ENCODE measurements at places on chromosomes 1 and 21.

DNA sequence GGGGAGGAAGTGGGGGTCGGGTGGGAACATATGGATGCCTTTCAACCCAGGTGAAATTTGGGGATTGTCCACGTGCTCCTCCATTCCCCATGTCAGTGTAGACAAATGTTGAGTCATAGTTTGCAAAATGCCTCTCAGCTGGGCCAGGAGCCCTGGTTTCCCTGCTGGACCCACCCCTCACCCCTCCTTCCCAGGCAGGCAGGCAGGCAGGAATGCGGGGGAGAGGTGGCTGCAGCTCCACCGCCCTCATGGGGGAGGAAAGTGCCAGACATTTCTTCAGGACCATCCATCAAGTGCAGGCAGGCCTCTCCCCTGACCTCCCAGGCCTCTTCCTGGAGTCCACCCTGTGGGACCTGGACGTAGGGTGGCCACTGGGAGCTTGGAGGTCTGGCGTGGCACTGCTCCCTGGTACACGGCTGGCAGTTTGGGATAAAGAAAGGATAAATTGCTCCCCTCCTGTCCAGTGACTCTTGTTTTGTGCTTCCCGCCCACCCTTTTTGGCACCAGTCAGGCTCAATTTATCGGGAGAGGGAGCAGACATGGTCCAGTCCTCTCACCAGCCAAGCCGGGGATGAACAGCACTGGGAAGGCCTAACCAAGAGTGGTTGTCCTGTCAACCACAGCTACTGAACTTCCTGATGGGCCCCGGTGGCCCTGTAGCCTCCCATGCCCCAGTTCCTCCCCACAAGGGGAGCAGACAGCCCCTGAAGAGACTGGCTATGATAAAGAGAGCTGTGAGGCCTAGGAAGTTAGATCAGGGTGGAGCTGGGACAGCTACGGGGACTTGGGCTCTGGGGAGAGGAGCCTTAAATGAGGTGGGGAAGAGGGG is 18.9 kb downstream of the NPR1 start:
- DNase-seq = no peak

DNA sequence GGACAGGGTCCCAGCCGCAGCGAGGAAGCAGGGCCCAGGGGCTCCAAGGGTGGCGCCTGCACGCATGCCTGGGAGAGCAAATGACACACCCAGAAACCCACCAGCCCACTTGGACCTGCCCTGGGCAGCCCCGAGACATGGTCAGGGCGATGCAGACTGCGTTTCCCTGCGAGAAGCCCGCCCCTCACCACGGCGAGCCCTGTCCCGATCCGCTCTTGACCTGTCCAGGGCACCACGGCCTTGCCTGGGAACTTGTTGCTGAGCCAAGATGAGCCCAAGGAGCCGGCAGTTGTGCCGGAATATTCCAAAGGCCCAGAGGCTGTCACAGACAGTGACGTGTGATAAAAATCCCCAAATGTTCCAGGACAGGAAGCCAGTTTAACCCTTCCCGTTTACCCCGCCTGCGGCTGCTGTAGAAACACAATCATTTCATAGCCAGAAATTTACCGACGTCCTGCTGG is 78.1 kb downstream of the SIK1 start:
- DNase-seq = no peak

DNA sequence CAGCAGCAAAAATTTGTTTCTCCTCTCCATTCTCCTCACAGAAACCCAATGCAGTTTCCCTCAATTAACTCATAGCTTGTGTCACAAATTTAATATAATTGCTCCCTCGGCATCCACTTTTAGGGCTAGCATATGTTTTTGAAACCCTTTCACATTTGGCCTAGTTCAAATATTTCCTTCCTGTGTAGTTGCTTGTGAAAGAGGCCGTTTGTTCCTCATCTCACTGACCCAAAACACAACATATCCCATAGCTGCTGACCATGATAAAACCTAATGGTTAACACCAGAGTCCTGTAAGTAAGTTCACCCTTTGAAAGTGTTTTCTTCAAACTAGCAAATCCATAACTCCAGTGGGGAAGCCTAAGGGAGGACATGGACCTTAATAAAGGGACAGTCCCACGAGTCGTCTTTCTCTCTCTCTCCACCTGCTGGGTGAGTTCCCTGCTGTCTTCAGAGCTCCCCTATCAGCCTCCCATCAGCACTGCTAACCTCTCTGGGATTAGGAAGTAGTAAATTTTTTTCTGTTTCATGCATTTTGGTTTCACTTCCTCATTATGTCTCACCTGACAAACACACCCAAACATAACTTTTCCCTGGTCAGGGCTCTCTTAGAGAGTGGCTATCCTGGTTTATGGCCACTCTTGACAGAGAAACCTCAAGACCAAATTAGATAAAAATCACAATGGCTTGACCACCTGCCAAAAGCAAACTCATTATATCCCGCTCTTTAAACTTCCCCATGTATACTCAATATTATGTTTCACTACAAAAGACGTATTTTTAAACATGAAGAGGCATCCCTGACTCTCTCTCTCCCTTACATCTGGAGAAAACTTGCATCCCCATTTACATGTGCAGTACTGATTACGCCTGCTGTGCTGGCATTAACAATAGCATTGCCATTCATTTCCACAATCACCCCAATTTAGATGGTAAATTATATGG is 177.7 kb upstream of the HP1BP3 start:
- DNase-seq = no peak

- DNase-seq = no peak
Measured at GRCh38 chr1:16967095-16967575, 13.3 kb downstream of the MFAP2 start.

DNA sequence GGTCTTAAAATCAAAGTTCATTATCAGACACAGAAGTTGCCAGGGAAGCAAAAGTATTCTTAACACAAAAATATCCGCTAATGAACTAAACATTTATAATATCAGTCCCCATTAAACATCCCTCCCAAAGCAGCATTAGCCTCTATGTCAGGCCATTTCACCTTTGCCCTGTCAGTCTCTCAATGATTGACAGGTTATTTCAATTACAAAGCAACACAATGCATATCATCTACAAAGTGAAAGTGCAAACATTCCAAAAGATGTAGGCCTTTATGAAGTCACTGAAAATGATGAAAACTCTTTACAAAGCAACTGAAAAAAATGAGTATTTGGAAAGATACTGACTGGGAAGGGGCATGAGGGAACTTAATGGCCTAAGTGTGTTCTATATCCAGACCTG is 14.1 kb downstream of the ENAH start:
- no peak for DNase-seq

GRCh38 chr1:212542761-212543187 is 65.8 kb upstream of the ATF3 start:
- no peak for DNase-seq

GRCh38 chr1:62194651-62195544 is at the start of gene L1TD1:
L1TD1 (plus strand) TSS chr1:62194849; CDS start chr1:62206629, 11,780 bp downstream.
- no peak for DNase-seq

- no peak for DNase-seq
Measured at GRCh38 chr21:17451364-17451891, 61.4 kb upstream of the CXADR start.

DNA sequence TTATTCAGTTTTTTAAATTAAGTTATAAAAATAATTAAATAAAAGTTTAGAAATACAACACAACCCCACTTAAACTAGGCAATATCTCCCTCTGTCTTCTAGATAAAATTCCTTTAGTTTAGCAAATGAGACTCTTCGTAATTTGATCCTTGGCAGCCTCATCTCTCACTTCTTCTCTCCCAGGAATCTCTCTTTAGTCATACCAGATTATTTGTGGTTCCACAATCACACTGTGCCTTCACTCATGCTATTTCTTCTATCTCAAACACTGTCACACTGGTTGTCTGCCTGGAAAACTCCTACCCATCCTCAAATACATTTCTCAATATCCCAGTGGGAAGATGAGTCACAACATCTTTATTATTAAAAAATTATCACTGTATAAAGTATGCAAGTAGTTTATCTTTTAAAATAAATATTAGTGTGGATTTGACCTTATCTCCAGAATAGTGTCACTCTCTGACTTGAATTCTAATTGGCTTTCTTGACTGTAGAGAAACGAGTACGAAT is 195.5 kb downstream of the KCNH1 start:
- no peak for DNase-seq

- no peak for DNase-seq
Measured at GRCh38 chr1:185984113-185984836, 250.1 kb downstream of the HMCN1 start.

- no peak for DNase-seq
Measured at GRCh38 chr1:29050166-29050565, 73.5 kb downstream of the TMEM200B start.

DNA sequence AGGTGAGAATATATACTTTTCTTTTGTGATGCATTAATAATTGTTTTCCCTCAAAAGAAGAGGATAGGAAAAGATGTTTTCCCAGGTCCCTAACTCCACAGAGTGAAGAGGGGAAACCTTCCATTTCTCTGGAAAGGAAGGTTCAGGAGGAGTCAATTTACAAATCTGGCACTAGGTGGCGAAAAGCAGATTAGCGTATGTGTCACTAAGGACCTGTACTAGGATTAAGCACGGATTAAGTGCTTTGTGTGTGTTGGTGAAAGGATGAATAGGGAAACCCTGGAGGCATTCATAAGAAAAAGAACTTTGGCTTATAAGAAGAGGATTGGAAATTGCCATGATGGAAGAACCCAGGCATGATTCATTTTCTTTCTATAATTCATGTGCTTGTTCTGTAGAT is 410.1 kb upstream of the PLXNA2 start:
- no peak for DNase-seq

DNA sequence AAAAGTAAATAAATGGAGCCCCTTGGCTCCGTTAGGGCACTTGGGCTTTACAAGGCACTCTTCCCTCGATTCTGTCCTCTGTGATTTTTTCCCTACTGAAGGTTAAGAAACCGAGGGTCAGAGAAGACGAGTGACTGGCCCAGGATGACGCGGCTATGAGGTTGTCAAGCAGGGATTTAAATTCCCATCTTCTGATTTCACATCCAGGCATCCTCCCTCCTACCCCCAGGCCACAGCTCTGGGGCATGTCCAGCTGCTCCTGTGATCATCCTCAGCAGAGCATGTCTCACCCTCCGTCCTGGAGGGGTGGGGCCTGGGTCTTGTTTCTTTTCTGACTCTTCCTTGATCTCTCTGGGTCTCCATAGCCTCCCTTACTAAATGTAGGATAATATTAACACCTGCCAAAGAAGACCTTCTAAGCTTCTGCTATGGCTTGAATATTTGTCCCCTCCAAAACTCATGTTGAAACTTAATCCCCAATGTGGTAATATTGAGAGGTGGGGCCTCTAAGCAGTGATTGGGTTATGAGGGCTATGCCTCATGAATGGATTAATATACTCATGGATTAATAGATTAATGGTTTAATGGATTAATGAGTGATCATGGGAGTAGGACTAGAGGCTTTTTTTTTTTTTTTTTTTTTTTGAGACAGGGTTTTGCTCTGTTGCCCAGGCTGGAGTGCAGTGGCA is 4.6 kb downstream of the CRYBG2 start:
- no peak for DNase-seq

DNA sequence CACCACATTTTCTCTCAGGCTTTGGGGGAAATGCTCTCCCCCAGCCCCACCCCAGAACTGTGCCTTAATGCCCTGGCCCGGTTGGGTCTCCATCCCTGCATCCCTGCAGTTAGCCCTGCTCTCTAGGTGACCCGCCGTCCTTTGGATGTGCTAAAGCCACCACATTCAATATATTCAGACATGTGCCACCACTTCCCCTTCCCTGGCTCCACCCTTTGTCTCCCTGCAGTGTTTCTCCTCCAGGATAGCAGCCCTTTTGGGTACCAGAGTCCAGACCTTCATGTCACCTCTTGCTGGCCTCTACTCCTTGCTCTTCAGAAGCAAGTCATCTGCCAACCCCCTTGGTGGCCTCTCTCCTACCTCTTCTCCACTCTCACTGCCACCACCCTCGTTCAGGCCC is 41.8 kb downstream of the RUNX1 start:
- no peak for DNase-seq

DNA sequence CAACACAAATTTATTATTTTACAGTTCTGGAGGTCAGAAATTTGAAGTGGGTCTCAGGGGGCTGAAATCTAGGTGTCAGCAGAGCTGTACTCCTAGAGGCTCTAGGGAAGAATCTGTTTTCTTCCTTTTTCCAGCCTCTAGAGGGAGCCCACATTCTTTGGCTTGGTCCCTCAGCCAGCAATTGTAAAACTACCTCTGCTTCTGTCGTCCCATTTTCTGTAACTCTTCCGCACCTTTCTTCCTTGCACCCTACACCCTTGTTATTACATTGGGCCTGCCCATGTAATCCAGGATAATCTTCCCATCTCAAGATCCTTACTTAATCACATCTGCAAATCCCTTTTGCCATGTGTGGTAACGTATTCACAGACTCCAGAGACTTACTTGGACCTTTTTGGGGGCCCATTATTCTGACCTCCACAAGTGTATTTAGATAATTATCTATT is 24.8 kb upstream of the THEM4 start:
- no peak for DNase-seq

DNA sequence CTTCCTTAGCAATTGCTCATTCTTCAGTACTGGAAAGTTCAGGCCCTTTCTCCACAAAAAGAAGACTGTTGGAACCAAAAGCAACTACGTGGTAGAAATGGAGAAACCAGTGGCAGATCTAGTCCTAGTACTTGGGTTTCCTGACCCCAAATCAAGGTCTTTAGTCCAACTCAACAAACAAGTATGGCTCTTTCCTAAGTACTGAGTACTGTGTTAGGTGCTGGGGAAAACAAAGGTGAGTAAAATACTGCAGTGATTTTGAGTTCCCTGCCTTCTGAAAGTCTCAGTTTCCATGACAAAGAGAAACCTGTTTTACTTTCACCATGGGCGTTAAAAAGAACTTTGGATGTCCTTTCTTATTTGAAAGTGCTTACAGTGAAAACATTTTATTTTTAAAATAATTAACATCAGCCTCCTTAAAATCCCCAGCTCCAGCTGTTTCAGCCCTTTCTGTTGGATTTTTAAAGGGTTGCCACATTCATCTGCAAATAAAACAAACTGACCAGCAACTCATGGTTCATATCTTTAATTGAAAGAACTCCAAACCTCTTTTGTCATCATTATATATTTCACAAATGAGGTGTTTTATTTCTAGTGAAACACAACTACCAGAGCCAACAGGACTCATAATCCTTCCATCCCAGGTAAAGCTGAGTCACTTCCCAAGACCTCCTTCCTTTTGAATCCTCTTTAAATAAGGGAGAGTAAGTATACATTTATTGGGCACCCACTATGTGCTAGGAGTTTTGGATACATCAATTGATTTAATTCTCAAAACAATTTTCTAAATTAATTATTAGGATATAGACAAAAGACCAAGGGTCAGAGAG is 35.4 kb downstream of the PLPP3 start:
- no peak for DNase-seq

Measured in activated CD8-positive, alpha-beta memory T cell treated with anti-CD3 and anti-CD28 coated beads for 1 hour (primary cell).